Hematopoietic multipotent progenitor cell treated with erythropoietin and hydrocortisone succinate and interleukin-3 and kit ligand, for 8 days (in vitro differentiated cells): ENCODE measurements at places on chromosomes 4 and X.

GRCh38 chr4:152359208-152360044 lies 176.5 kb downstream of the FBXW7 start:
- no peak for DNase-seq

GRCh38 chr4:88027611-88028608 lies 20.5 kb downstream of the PKD2 start:
- DNase-seq, result peak; percentile 40

GRCh38 chrX:78011846-78012245 lies 42.4 kb upstream of the PGAM4 start:
- DNase-seq, result no peak

DNA sequence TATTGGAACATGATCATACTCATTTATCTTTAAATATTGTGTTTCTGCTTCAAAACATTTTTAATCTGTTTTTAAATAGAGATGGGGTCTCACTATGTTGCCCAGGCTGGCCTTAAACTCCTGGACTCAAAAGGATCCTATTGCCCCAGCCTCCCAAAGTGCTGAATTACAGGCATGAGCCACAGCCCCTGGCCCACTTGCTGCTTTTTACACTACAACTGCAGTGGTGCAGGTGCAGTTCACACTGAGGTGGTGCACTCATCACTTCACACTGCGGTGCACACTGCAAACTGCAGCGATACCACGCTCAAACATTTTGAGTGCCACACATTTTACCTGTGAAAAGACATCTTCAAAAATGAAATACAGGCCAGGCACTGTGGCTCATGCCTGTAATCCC lies 10.8 kb downstream of the RPS3A start:
- no peak for DNase-seq

- DNase-seq, result no peak
Measured at GRCh38 chr4:21467551-21467950, 481.0 kb downstream of the KCNIP4 start.
